RPMI7951 (cell line): ENCODE measurements at places on chromosomes 11 and 22. TPM values are rescaled to one million over a fixed set of nuclear protein-coding genes. Genes with fewer than 3 reads are reported as not detected.

GRCh38 chr11:43681401-43681942 is 934 bp downstream of the HSD17B12 start:
- peak; percentile 19 for DNase-seq

DNA sequence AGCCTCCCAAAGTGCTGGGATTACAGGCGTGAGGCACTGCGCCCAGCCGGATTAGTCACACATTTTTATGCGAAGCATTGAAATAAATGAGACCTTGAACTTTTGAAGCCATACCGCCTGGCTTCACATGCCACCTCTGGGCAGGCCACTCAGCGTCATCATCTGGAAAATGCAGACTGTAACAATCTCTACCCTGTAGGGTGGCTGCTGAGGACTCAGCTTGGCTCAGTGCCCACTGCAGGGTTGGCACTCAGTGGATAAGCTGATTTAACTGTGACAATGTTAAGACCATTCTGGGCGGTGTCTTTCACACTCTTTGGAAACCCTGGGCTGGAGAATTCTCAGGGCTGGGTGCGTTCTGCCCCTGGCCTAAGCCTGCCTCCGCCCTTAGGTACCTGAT is 8.5 kb downstream of the SH3BP1 start:
- DNase-seq: no peak

GRCh38 chr11:83073258-83073657 is 1.6 kb upstream of the RAB30 start:
- no peak for DNase-seq

The C22orf31 gene
- total RNA-seq: not detected in 2 replicates

The SLC25A18 gene
- not detected in 2 replicates for total RNA-seq

The NELL1 gene
- 0.12 TPM in 1 of 2 replicates, not detected in the other for total RNA-seq

DNA sequence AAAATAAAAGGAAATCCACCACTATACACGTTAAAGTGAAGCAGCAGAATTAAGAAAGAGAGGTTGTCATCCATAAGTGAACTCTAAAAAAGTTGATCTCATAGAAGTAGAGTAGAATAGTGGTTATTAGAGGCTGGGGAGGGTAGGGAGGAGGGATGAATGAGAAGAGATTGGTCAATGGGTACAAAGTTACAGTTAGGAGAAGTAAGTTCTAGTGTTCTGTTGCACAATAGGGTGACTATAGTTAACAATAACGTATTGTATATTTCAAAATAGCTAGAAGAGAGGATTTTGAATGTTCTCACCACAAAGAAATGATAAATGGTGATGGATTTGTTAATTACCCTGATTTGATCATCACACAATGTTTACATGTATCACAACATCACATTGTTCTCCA is 72.0 kb downstream of the CD82 start:
- DNase-seq: no peak

GRCh38 chr11:112050721-112051120 is 23.1 kb downstream of the PIH1D2 start:
- no peak for DNase-seq
